ENCODE measurements at places on chromosomes 1 and 21.

DNA sequence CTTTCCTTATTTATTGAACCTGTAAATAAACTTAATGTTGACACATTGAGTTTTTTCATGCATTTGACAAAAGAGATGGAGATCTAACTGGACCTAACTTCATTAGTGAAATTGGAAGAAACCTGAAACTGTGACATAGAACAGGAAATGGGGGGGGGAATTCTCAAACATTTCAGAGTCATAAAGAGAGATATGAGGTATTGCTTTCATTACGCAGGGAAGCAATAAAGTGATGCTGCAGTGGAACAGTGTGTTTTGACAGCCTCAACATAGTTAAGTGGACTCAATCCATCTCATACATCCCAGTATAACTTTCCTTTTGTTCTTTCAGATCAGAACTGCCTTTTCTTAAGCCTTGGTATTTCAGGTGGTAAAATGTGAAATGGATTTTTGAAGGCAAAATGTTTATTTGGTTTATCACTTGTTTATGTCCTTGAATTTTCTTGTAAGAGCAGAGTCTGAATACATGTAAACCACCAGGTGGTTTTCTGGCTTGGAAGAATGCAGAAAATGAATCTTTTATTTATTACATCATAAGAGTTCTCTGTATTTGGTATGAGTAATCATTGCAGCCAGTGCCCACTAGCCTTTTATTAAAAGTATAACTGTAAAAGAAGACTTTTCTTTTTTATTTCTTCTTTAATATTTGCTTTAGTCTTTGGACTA is 132.5 kb downstream of the ZNF326 start:
- no peak for DNase-seq

DNA sequence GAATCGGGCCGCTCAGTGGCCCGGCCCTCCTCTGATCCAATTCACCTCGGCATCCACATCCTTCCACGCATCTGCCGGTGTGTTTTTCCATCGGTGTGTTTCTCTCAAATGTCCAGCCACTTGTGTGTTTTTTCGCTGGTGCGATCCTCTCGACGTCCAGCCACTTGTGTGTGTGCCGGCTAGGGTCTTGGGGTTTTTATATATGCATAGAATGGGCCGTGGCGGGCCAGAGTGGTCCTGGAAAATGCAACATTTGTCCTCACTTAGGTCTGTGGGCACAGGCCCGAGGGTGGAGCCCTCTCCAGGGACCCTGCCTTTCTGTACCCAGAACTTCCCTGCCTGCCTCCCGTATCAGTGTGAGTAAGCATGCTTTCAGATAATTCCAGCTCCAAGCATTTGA is 1106.4 kb downstream of the AMY1C start:
- DNase-seq, result no peak

DNA sequence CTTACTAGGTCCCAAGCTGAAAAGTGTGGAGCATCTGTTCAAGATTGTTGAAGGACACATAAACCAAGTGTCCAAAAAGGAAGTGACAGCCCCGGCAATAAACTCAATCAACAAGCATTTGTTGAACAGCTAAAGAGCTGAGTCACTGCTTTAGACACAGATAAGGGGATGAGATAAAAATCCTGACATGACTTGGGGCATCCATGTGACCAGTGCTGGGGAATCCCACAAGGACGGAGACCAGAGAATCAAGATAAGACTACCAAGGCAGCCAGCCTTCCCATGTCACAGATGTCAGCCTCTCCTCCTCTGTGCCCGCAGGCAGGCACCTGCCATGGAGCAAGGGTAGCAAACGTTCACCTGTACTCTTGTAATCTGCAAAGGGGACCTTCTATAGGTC is 118.6 kb upstream of the KAZN start:
- DNase-seq, result no peak

DNA sequence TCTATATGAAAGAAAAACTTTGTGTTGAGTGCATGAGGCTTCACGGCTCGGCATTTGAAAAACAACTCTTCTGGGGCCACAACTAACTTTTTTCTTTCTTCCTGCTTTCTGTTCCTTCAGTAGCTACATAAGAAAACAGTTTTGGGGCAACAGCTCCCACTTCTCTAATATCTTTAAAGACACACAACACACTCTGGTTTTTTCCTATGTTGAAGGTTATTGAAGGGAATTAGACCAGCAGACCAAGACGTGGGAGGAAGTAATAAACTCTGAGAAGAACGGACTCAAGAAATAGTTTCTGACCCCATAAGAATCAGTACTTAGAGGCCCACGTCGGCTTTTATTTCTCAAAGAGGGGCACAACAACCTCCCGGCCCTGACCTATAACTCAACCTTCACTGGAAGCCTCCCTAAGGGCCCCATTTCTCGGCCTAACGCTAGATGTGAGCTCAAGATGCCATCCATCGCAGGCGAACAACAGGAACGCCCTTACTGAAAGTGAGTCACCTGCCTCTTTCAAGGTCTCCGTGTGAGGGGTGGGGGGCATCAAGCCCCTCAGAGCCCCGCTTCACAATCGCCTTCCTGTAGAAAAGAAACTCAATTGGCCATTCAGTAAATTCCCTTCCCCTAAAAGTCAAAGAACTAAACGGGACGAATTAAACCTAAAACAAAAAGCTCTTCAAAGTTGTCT is 844 bp downstream of the ZMYM6 start:
- DNase-seq, result no peak

DNA sequence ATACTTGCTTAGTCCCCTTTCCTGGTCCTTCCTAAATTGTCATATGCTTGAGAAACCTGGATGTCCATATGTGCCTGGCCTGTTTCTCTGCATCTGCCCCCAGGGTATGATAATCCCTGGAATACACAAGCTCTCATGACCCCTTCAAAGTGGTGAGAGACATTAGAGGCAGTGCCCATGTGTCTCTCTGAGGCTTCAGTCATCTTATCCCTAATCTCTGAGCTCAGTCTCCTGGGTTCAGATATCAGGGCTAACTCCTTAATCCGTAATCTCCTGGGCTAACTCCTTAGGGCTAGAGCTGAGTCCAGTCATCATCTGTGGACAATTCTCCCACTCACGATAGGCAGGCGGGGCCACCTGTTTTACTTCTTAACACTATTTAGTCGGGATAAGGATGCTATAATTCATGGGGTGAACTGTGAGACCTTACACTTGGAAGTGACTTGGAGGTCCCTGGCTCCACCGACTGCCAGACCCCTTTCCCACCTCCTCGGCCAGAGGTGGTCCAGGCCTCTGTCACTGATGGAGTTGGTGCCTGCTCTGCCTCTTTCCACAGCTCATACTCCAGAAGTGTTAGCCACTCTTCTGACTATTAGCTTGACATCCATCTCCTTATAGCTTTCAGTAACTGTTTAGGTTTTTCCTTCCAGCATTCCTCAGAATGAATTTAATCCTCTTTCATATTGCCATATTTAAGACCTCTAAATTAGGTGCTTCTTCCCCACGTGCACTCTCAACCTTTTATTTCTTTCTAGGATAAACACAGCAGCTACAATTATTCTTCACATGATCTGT is 22.7 kb downstream of the CCN1 start:
- no peak for DNase-seq

DNA sequence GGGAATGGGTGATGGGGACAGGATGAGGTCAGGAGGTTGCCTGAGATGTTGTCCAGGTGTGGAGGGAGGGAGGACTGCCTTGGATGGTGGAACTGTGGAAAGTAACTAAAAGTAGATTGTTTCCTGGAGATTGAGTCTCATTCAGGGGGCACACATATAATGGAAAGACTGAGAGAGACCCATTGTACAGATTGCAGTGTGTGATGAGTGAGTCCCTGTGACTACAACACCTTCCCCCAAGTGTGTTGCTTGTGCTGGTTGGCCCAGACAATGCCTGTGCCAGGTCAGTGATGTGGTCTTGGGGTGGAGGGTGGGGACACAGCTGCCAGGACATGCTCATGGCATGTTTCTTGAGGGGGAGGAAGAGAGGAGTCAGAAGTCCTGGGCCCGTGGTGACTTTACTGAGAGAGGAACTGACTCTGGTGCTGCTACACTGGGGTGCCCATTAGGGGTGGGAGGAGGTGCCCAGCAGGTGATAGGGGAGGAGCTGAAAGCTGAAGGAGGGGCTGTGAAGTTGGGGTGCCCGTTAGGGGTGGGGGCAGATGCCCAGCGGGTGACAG is 5.2 kb downstream of the SNAP47 start:
- no peak for DNase-seq

GRCh38 chr1:53628286-53628955 is 110.5 kb downstream of the GLIS1 start:
- DNase-seq, result no peak

Data from AG09309 (cell line).